ENCODE measurements at places on chromosomes 2 and 18.

DNA sequence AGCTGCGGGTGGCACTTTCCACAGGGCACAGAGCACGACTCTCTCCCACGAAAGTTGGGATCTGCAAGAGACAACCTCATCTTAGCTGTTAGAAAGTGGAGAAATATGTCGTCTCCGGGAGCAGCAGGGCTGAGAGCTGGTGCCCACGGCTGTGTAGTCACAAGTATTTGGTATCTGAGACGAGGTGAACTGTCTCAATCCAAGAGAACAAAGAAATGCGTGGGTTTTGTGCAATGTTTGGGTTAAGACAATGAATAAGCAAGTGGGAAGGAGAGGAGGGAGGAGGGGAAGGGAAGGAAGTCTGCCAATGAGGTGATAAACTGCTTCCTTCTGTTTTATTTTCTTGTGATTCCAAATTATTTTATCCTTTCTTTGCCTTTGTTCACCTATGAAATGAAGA is 18.0 kb downstream of the DYTN start:
- no peak for DNase-seq

DNA sequence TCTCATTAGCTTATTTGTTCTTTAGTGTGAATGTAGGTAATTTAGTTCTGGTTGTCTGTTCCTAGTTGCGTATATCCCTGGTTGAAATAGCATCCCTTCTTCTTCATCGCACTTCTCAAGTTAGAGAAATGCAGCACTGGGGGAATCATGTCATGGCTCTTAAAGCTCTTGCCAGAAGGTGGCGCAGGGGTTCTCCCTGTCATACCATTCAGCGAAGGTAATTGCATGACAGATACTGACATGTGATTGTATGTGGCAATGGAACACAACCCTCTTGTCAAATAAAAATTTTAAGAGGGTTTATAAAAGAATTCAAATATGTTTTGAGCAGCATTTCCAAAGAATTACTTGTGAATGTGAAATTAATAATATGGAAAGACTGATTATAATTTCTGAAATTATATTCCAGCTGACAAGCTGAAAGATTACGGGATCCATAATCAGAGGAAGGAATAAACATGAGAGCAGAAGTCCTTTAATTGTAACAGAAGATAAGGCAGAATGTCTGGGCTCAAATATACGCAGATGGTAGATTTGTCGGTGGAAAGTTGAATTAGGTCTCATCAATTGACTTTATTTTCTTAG is 411.7 kb downstream of the DSEL start:
- no peak for DNase-seq

GRCh38 chr2:234863043-234863934 is 88.5 kb upstream of the SH3BP4 start:
- no peak for DNase-seq

GRCh38 chr18:74290794-74291471 is 830 bp downstream of the CYB5A start:
- DNase-seq = no peak

DNA sequence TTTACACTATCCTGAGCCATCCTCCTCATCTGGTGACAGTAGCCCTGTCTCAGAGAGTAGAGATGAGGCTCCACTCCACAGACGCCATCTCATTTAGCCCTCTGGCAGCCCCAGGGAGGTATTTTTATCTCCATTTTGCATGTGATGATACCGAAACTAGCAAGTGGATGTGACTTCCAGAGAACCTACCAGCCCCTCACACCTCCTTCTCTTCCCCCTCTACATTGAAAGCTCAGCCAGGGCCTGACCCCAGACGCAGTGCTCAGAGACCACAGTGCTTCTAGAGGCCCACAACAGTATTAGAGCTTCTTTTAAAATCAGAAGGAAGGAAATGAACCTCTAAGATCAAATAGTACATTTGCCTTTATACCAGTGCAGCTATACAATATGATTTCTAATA is 8.3 kb downstream of the GYPC start:
- DNase-seq = no peak

GRCh38 chr2:97720746-97721145 is 7.4 kb downstream of the ZAP70 start:
- DNase-seq = no peak

DNA sequence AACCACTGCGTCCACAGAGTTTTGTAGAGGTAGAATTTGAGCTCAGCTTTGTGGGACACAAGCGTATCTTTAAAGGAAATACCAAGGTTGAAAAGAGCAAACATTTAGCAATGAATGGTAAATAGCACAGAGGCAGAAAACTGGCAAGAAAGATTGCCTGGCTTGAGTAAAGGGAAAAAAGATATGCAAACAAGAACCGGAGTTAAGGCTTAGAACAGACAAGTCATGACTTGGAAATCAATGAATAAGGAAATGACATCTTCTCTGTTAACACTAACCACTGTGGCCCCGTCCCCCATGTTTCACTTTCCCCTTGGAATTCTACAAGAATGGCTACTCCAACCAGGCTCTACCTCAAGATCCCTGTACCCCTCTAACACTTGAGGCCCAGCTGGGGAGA is 3.8 kb downstream of the STAM2 start:
- no peak for DNase-seq

DNA sequence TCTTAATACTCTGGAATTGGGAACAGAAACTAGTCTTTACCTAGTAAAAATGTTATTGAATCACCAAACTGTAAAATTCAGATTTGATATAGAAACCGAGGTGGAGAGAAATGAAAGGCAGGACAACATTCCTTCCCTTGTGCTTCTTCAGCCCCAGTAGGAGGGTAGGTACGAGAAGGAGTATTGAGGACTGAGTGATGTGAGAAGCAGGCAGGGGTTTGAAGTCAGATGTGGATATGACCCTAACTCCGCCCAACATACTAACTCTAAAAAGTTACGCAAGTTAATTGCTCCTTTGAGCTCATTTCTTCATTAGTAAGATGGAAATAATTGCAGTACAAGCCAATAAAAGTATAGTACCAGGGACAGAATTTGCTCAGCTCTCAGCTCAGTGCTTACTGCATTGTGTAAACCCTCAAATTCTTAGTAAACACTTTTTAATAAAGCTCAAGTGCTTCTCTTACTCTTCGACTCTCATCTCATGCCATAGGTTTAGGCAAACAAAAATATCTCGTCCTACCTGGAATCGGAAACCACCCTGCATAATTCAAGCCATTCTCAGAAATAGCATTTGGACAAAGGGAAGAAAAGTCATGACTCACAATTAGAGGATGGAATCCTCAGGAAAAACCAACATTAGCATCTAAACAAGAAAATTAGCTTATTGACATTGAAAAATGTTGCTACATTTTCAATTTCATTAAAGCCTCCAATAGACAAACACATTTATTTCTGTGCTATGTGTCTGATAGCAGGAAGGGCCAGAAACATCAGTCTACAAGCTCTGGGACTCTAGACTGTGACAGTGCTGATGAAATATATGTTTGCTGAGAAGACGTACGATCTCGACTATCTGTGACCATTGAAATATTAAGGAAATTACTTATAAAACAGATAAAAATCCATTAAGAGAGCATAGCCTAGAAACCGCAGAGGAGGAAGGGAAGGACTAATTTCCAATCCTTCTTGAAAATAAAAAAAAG is 161.3 kb downstream of the HNMT start:
- DNase-seq = no peak

GRCh38 chr2:56376699-56377665 is 193.2 kb downstream of the CCDC85A start:
- no peak for DNase-seq

DNA sequence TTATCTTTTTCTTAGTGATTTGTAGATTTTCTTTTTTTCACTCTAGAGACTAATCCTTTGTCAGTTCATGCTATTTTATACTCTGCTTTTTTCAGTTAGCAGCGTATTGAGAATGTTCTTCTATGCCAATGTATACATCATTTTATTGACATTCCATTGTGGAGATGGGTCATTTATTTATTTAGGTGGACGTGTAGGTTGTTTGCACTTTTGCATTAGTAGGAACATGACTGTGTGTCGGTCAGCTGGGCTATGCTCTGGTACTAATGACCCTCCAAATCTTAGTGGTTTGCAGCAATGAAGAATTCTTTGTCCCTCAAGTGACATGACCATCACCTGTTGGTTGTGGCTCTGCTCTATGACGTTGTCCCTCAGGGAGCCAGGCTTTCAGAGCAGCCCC is 33.6 kb downstream of the HPCAL1 start:
- no peak for DNase-seq

- no peak for DNase-seq
Measured at GRCh38 chr18:48990481-48991318, 39.9 kb upstream of the SMAD7 start.

- DNase-seq = no peak
Measured at GRCh38 chr2:151975460-151976414, 123.1 kb downstream of the CACNB4 start.

- no peak for DNase-seq
Measured at GRCh38 chr2:15299904-15300520, 261.1 kb downstream of the NBAS start.

GRCh38 chr2:183215917-183216316 is 91.7 kb downstream of the NUP35 start:
- no peak for DNase-seq

DNA sequence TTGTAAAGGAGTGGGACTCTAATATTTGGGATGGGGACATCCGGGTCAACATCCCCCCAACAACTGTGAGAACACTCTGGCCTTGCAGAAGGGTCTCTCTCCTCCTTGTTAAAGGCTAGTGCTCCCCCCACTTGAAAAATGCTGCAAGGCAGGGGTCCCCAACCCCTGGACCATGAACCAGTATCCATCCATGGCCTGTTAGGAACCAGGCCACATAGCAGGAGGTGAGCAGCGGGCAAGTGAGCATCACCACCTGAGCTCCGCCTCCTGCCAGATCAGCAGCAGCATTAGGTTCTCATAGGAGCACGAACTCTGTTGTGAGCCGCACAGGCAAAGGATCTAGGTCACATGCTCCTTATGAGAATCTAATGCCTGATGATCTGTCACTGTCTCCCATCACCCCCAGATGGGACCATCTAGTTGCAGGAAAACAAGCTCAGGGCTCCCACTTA is 243.9 kb upstream of the ID2 start:
- no peak for DNase-seq

- DNase-seq = no peak
Measured at GRCh38 chr2:18959952-18960717, 370.8 kb upstream of the NT5C1B start.

DNA sequence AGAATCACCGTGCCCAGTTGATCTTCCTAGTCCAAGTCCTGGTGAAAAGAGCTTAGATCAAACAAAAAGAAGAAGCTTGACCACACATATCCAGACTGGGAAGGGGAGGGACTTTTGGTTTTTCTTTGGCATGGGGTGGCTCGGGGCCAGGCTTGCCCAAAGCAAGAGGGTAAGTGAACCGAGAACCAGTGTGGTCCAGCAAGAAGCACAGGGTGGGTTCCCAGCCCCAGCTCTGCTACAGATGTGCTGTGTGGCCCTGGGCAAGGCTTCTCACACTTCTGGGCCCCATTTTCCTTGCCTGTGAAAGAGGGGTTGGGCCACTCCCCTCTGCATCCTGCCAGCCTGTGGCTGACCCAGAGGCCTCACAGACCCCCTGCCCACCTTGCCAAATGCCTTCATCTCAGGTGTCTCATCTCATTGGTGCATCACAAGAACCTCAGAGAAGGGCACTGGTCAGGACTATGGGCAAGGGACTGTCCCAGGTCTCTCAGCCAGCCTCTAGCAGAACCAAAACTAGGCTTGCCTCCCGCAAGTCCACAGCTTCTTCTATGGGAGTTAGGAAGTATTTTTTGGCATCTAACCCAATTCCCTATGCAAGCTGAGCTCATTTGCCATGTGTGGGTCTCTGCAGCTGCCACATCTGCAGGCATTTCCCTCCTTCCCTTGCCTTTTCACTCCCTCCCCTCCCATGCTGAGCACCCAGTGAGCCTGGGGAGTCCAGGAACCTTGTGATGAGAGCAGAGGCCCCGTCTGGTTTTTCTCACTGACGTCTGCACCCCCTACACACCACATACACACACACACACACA is 6.9 kb downstream of the ATP6V1B1 start:
- no peak for DNase-seq

DNA sequence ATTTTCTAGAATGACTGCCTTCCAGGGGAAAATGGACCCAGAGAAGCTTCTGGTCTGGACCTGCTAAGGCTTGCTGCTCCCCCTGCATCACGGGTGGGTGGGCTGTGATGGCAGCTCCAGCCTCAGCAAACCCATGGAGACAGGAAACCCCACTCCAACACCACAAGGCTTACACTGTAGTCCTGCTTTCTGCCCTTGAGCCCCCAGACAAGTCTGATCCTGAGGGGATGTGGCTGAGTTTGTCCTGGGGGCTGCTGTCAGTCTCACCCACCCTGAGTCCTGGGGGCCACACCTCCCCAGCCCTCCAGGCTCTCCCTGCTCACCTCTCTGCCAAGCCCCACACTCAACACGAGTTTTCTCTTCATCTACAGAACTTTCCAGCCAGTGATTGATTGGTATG is 279.4 kb downstream of the EIPR1 start:
- no peak for DNase-seq

- no peak for DNase-seq
Measured at GRCh38 chr2:64681479-64681967, 27.8 kb upstream of the SERTAD2 start.

- DNase-seq = no peak
Measured at GRCh38 chr2:163752267-163752666, 16.5 kb upstream of the FIGN start.

GRCh38 chr2:121018136-121019061 is 266.6 kb downstream of the TFCP2L1 start:
- DNase-seq = no peak

- no peak for DNase-seq
Measured at GRCh38 chr2:239601201-239601851, 200.5 kb upstream of the HDAC4 start.

DNA sequence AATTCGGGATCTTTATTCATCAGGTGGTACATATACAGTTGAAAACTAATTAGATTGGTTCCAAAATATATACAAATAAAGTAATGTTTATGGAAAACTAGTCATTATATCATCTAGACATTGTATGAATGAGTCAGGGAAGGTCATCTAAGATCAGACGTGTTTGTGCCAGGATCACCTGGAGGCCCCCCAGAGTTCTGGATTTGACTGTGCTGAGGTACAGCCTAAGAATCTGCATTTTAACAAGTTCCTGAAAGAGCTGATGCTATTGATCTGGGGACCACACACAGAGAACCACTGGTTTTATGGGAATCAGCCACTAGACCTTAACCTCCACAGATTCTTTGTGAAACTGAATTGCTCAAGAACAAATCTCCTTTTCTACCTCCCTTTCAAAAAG is 43.2 kb downstream of the PARD6G start:
- DNase-seq = no peak

- DNase-seq = no peak
Measured at GRCh38 chr2:127129937-127130336, 23.0 kb upstream of the BIN1 start.

- no peak for DNase-seq
Measured at GRCh38 chr2:60560734-60561644, 7.5 kb upstream of the BCL11A start.

GRCh38 chr2:101987832-101988231 is 3.9 kb upstream of the IL1R2 start:
- DNase-seq = no peak

GRCh38 chr2:68319398-68320117 is at the start of gene CNRIP1:
CNRIP1 (minus strand) TSS chr2:68319949; CDS start chr2:68319400, 549 bp downstream.
- no peak for DNase-seq

DNA sequence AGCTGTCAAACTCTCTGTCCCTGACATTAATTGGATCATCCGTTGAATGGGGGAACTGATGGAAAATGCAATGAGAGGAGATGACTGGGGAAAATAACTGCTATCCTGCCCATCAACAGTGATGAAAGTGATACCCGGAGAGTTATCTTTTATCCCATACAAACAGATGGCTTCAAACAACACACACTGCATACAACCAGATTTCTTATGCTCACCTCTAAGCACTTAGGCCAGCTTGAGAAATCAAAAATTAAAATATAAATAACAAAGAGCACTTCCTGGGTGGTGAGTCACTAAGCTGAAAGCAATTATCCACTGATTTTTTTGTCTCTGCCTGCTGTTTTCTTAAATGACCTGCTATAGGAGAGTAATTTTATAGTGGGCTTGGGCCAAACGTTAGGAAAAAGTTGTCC is 237.6 kb upstream of the RGPD4 start:
- DNase-seq = no peak
